Activated gamma-delta T cell (primary cell): ENCODE measurements at places on chromosomes 5 and 9.

- no peak for DNase-seq
These were observed 37.4 kb upstream of the ALDH1B1 start for GRCh38 chr9:38355115-38355514.

GRCh38 chr5:8329773-8330172 lies 460.8 kb downstream of the MTRR start:
- DNase-seq, result no peak

GRCh38 chr9:124947727-124948391 lies 7.0 kb upstream of the GOLGA1 start:
- no peak for DNase-seq

DNA sequence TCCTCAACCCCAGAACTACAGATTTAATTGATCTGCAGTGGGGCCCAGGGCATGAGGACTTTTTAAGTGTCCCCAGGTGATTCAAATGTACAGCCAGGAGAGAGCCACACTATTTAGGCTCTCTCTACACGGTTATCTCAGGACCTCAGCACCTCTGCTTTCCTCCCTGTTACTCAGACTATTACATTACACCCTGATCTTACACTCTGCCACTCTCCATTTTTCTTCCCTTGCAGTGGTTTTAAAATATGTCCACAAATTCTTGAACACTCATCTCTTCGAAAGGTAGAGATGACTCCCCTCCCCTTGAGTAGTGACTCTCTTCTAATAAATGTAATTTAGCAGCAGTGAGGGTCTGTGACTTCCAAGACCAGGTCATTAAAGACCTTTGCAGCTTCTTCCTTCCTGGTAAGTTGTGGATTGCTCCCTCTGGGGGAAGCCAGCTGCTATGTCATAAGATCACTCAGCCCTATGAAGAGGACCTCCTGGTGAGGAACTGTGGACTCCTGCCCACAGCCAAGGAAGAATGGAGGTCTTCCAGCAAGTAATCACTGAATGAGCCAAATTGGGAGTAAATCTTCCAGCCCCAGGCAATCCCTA lies 87.5 kb upstream of the SSBP2 start:
- no peak for DNase-seq

DNA sequence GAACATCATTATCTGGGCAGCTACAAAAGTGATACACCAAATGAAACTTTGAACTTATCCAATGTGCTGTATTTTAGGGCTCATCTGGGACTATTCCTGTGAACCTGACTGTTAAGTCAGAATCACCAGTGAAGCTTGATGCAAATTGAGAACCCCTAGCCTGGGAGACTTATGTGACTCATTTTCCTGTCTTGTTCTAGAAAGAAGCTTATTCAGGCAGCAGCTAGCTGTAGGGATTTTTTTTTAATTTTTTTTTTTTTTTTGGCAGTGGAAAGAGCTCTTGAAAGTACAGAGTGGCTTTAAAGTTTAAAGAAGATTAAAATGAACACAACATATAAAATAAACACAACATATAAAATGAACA lies 81.1 kb upstream of the TNFAIP8 start:
- DNase-seq, result no peak

DNA sequence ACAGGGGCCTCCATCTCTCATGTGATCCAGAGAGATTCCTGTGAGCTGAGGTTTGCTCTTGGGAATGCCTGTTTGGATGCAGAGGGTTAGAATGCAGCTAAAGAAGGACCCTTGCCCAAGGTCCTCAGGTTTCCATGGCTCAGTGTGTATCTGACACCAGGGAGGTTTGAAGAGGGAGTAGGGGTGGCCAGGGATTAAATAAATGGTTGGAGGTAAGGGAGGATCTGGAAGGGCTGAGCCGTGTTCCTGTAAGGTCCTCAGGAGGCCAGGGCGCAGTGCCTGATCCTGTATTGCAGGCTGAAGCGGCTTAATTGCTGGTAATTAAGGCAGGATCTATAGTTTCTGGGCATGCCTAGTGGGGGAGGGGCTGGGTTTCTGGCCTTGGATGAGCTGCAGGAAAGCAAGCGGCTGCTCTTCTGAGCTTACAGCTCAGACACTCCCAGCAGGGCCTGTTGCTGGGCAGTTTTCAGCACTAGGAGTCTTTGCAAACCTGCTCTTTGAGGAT lies 41.5 kb upstream of the MAP1B start:
- DNase-seq, result no peak

GRCh38 chr9:79686381-79687130 lies 114.8 kb downstream of the TLE4 start:
- no peak for DNase-seq

DNA sequence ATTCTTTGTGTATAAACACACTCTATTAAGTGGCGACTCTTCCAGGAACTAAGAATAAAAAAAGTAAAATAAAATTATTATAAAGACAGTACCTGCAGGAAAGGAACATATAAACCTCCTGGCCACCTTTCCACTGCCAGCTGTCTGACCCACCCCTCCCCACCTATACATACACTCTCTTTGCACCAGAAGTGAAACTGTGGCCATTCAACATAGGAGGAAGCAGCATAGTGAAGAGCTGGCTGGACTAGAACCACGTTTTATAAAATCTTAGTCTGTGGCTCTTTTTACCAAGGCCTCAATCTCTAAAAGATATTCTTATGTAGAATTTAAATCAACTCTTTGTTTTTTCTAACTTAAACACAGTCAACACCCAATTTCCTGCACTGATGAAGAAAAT lies 289.6 kb downstream of the GABRB2 start:
- DNase-seq, result no peak

DNA sequence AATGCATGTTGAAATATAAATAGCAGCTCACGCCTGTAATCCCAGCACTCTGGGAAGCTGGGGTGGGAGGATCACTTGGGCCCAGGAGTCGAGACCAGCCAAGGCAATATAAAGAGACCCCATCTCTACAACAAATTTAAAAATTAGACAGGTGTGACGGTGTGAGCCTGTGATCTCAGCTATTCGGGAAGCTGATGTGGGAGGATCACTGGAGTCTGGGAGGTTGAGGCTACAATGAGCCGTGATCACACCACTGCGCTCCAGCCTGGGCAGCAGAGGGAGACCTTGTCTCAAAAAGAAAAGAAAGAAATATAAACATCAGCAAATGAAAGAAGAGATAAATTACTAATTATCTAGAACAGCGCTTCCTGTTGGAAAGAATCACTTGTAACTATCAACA lies 105.0 kb downstream of the MAPKAP1 start:
- no peak for DNase-seq

- no peak for DNase-seq
These were observed 75.7 kb upstream of the SAP30L start for GRCh38 chr5:154370119-154370518.

GRCh38 chr9:83649080-83649479 lies 26.1 kb downstream of the IDNK start:
- peak; percentile 31 for DNase-seq

GRCh38 chr9:95508242-95508967 lies 8.4 kb downstream of the PTCH1 start:
- peak; percentile 21 for DNase-seq

GRCh38 chr9:97470076-97470475 lies 31.4 kb upstream of the TMOD1 start:
- DNase-seq, result no peak
